ENCODE measurements at places on chromosomes 16 and 17.

DNA sequence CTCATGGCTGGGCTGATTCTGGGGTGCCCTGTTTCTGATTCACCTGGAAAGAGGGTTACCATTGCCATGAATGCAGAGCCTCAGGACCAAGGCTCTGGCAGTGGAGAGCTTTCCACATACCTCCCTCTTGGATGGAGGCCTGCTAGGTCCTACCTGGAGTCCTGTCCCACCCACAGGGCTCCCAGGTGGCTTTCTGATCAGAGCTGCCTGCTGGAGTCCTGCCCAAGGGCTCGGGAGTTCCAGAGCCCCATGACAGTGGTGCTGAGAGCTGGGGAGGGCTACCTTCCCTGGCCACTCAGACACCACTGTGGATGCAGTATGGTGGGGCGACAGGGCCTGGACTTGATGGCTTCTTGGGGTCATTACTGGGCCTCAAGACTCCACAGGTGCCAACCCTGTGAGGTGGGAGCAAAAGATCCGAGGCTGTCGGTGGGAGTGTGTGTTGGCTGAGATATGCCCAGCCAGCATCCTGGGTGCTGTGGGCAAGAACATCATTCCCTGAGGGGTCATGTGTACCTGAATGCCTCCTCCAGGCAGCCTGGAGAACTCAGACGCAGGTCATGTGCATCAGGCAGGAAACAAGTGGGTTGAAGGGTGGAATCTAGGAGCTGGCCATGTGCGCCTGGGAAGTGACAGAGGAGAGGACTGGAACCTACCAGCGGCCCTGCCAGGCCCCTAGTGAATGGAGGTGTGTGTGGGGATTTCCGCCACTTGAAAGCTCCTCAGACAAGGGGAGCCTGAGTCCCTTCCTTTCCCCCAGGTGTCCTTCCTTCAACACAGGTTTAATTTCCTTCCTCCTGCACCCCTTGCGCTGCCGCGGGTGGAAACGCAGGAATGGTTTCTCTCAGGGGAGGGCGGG lies 2.3 kb upstream of the WNT3 start:
- DNase-seq: no peak

- no peak for DNase-seq
These were observed 580.1 kb downstream of the WWOX start for GRCh38 chr16:78679546-78679945.

DNA sequence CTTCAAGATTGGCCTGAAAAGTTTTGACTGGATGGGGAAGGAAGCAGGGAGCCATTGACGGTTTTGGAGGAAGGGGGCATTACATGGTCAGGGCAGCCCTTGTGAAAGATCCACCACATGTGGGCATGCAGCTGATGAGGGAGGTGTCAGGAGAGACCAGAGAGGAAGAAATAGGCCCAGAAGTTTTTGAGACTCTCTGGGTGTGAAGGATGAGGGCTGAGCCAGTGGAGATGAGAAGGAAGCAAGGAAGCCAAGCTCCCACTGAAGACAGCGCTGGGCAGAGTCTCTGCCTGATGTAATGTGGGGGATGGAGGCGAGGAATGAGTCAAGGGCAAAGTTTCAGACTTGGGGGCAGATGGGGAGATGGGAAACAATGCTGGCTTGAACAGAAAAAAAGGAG lies 530 bp downstream of the CCL17 start:
- DNase-seq: no peak

GRCh38 chr17:36600465-36600864 lies 918 bp upstream of the MRM1 start:
- no peak for DNase-seq

DNA sequence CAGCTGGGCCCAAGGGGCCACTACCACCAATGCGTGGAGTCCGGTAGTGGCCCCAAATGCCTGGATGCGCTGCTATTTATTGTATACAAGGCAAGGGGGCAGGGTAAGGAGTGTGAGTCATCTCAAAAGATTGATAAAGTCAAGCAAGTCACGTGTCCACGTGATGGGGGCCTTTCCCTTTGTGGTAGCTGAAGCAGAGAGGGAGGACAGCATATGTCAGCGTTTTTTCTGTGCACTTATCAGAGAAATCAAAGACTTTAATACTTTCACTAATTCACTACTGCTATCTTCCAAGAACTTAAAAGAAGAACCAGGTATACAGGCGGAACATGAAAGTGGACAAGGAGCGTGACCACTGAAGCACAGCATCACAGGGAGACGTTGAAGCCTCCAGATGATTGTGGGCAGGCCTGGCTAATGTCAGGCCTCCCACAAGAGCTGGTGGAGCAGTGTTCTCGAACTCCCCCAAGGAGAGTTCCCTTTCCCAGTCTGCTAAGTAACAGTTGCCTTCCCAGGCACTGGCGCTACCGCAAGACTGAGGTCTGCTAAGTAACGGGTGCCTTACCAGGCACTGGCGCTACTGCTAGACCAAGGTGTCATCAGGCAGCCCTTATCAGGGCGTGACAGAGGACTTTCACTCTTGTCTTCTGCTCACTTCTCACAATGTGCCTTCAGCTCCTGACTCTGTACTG lies 10.8 kb upstream of the ASB16 start:
- DNase-seq: no peak
